Thyroid gland (tissue), 4 donors: ENCODE measurements at places on chromosomes 4 and X. TPM values are rescaled to one million over a fixed set of nuclear protein-coding genes. Genes with fewer than 3 reads are reported as not detected.

The CTAG2 gene
- not detected for total RNA-seq

The SUPT20HL2 gene
- not detected for total RNA-seq

The TMSB15A gene
- total RNA-seq = 0.78 TPM

The STS gene
- 5.4 TPM for total RNA-seq

DNA sequence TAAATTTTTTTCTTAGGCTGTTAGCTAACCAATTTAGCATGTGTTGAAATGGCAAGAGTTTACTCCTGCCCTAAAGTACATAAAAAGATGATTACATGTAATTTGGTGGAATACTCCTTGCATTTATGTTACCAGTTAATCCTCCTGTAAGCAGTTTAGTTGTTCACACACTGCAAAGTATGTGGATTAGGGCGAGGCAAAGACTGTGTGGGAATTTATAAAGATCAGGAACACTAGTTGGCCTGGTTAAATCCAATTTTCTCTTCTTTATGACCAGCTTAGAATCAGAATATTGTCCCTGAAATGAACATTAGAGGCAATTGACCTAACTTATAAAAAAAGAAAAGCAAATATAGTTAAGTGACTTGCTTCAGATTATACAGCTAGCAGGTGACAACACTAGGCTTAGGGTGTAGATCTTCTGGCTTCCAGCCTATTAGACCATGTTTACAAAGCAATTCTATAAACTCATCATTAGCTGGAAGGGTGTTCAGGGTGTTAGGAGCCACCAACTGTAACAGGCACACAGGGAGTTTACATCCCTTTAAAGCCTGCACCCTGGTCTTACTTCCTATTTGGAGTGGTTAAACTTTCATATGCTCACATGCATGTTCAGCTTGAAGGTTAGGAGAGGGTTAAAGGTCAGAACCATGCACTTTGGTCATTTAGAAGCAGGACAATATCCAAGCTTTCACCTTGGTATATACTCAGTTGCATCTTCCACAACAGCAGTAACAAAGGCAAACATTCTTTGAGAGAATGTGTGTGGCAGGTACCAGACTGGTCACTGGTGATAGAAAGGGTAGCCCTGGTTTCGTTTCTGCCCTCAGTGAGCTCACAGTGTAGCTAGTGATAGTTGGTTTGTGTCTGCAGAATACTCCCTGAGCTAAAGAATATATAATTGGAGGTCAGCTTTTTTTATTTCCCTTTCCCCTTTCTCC, 72.6 kb downstream of the GC start:
- H3K4me1 ChIP-seq = no peaks in the 10 kb centered on the region
- DNase-seq = no peak

DNA sequence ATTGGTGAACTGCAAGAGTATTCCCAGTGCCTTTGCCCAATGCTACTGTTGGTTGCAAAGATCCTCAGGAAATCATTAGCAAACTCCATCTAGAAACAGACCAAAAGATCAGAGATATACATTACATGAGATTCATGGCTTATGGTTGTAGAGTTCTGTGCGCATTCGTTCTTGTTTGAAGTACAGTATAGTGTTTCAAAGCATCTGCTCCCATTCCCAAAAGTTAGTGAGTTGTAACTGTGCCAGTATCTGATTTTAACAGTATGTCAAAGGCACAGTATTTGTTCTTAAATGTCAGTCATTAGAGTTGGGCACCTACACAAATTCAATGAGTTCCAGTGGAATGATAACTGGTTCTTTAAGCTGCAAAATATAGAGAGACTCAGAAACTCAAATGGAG, 314.7 kb upstream of the ATOH1 start:
- H3K4me1 ChIP-seq = no peaks in the 10 kb centered on the region
- H3K36me3 ChIP-seq = no peaks in the 10 kb centered on the region
- H3K4me3 ChIP-seq = no peak overlapping the region
- no peak overlapping the region for H3K27ac ChIP-seq
- H3K27me3 ChIP-seq = no peaks in the 10 kb centered on the region

- DNase-seq = no peak
- peaks cover 77% of the 10 kb centered on the region for H3K27me3 ChIP-seq
- no peak overlapping the region for H3K27ac ChIP-seq
Observed at GRCh38 chr4:13530823-13531624, 13.3 kb downstream of the NKX3-2 start.

GRCh38 chrX:133335027-133335426, 80.3 kb downstream of the GPC4 start:
- no peak for DNase-seq
- no peak overlapping the region for H3K27ac ChIP-seq
- H3K27me3 ChIP-seq = no peaks in the 10 kb centered on the region
- no peaks in the 10 kb centered on the region for H3K4me1 ChIP-seq

- H3K27me3 ChIP-seq = no peaks in the 10 kb centered on the region
- H3K4me3 ChIP-seq = no peak overlapping the region
- DNase-seq = no peak
- H3K4me1 ChIP-seq = no peaks in the 10 kb centered on the region
- no peak overlapping the region for H3K27ac ChIP-seq
Observed at GRCh38 chrX:16748425-16748824, 29.0 kb downstream of the SYAP1 start.

DNA sequence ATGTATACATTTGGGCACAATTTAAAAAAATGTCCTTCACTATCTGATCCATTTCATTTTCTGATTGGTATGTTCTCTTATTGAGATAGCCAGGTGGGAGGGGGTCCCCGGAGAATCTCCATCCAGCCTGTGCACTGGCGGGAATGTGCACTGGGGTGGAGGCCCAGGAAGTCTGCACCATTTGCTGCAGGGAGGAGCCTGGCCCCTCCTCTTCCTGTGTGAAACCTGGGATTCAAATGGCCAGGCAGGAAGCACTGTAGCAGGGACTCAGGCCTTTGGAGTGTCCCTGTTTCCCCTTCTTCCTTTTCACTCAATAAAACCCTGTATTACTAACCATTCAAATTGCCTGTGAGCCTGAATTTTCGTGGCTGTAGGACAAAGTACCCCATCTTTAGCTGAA, 44.3 kb downstream of the GPRIN3 start:
- H3K27me3 ChIP-seq = no peaks in the 10 kb centered on the region
- H3K4me3 ChIP-seq = no peak overlapping the region
- H3K27ac ChIP-seq = no peak overlapping the region
- H3K4me1 ChIP-seq = no peaks in the 10 kb centered on the region

- H3K27me3 ChIP-seq = no peaks in the 10 kb centered on the region
- peaks cover 23% of the 10 kb centered on the region for H3K4me1 ChIP-seq
- no peak overlapping the region for H3K4me3 ChIP-seq
- no peaks in the 10 kb centered on the region for H3K36me3 ChIP-seq
Observed at GRCh38 chr4:6889736-6890324, 19.8 kb upstream of the TBC1D14 start.

GRCh38 chrX:23380581-23380980, 45.9 kb downstream of the PTCHD1 start:
- no peaks in the 10 kb centered on the region for H3K36me3 ChIP-seq
- no peaks in the 10 kb centered on the region for H3K4me1 ChIP-seq
- H3K27me3 ChIP-seq = no peaks in the 10 kb centered on the region
- H3K27ac ChIP-seq = no peak overlapping the region

DNA sequence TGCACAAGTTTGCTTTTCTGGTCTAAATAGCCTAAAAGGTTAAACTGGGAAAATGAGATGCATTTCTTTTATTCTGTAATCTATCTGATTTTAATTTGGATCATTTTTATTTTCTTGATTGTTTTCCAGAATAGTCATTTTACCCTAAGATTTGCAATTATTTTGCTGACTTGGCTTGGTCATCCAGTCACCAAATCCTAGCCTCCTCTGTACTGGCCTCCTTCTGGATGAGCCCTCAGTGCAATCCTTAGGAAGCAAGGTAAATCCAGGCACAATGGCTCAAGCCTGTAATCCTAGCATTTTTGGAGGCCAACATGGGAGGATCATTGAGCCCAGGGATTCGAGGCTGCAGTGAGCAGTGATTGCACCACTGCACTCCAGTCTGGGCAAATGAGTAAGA, 9.2 kb downstream of the EREG start:
- no peaks in the 10 kb centered on the region for H3K27me3 ChIP-seq
- H3K27ac ChIP-seq = no peak overlapping the region
- no peaks in the 10 kb centered on the region for H3K36me3 ChIP-seq
- DNase-seq = no peak
- no peaks in the 10 kb centered on the region for H3K4me1 ChIP-seq

- H3K4me3 ChIP-seq = no peak overlapping the region
- H3K27ac ChIP-seq = no peak overlapping the region
- H3K4me1 ChIP-seq = no peaks in the 10 kb centered on the region
- no peak for DNase-seq
- no peaks in the 10 kb centered on the region for H3K27me3 ChIP-seq
- no peaks in the 10 kb centered on the region for H3K36me3 ChIP-seq
Observed at GRCh38 chr4:174867903-174868302, 38.9 kb upstream of the GLRA3 start.

DNA sequence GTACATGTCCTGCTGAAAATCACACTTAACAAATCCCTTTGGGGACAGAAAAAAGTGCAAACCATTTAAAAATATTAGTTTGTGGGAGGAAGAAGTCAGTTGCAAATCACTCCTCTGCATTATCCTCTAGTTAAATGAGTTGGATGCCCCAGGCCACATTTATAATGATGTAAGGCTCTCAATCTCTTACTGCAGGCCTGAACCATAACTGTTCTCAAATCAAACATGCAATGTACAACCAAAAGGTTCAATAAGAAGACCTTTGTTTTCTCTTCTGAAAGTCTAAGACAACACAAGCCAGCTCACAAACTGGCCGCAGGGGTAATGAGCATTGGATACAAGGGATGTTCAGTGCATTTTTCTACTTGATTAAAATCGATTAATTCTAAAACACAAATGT, 39.7 kb downstream of the IGFBP7 start:
- H3K4me3 ChIP-seq = no peak overlapping the region
- no peaks in the 10 kb centered on the region for H3K36me3 ChIP-seq
- H3K27ac ChIP-seq = no peak overlapping the region
- no peak for DNase-seq
- peaks cover 12% of the 10 kb centered on the region for H3K4me1 ChIP-seq

GRCh38 chr4:11194431-11194830, 234.3 kb downstream of the HS3ST1 start:
- H3K4me3 ChIP-seq = no peak overlapping the region
- no peaks in the 10 kb centered on the region for H3K27me3 ChIP-seq
- H3K27ac ChIP-seq = no peak overlapping the region
- no peaks in the 10 kb centered on the region for H3K36me3 ChIP-seq

GRCh38 chrX:132853040-132853439, 105.4 kb downstream of the HS6ST2 start:
- H3K27me3 ChIP-seq = no peaks in the 10 kb centered on the region
- no peak overlapping the region for H3K4me3 ChIP-seq
- H3K27ac ChIP-seq = no peak overlapping the region
- DNase-seq = no peak
